Vagina (tissue), 2 donors: ENCODE measurements at places on chromosomes 16 and 17. TPM values are rescaled to one million over a fixed set of nuclear protein-coding genes. Genes with fewer than 3 reads are reported as not detected.

Gene GDPD1
- 2.2 TPM for total RNA-seq

Gene CDH5
- total RNA-seq = 38.3 TPM

GRCh38 chr16:11180489-11180888, 75.5 kb downstream of the SOCS1 start:
- no peak for DNase-seq

DNA sequence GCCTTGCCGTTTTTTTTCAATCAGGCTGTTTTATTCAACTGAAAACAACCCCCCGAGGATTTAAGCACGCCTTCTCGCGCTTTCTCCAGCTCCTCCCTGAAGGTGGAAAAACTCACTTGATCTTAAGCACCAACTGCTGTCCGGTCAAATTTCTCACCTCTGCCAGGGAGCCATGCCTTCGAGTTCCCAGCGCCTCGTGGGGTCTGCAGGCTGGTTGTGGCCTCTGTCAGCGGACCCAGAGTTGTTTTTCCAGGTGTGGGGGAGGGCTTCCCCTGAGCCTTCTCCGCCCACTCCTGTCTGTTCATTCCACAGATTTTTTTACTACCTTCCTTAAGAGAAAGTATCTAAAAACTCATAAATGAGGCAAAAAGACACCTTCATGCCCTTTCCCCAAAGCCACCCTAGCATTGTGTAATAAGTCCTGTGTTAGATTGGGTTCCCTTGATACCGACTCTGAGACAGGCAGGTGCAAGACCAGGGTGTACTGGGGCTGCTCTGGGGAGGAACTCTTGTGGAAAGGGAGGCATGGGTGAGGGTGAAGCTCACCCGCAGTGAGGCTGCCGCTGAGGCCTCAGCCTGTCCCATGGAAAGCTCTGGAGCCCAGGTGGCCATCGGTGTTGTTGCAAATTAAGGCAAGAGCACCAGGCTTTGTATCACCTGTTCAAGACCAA, 101.6 kb downstream of the AXIN2 start:
- DNase-seq = no peak

Gene HBA2
- 697 TPM for total RNA-seq

Gene MYH13
- not detected for total RNA-seq

DNA sequence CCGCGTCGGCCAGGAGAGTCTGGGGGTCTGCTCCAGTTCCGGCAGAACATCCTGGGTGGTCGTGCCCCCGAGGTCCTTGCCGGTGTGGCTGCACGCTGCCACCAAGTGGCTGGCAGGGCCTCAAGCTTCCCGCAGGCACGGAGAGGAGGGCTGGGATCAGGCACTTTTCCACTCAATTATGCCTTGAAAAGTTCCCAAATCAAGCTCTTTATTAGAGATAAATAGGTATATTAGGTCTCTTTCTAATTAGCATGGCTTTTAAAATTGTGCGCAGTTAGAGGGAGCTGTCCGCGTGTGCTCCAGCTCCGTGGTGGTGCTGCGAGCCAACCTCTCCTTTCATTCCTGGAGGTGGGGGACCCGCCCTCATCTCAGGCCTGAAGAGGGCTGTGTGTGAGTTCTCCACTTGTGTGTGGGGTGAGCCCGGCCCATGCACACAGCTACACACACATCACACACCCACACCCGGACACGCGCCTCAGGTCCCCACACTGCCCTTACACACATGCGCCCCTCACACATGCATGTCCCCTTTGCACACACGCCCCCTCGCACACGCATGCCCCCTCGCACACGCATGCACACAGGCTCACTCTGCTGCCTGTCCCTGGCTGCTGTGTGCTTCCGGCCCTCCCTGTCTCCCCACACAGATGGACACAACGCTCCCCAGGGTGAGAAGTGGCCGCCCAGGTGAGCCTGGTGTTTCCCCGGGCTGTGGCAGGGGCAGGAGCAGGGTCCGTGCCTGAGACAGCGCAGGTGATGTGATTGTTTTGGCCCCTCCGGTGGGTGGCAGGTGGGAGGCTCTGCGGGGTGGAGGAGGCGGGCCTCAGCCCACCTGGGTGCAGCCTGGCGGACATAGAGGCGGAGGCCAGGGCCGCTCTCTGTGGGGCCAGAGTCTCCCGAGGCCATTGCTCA, 28.8 kb downstream of the CACNA1H start:
- no peak for DNase-seq

DNA sequence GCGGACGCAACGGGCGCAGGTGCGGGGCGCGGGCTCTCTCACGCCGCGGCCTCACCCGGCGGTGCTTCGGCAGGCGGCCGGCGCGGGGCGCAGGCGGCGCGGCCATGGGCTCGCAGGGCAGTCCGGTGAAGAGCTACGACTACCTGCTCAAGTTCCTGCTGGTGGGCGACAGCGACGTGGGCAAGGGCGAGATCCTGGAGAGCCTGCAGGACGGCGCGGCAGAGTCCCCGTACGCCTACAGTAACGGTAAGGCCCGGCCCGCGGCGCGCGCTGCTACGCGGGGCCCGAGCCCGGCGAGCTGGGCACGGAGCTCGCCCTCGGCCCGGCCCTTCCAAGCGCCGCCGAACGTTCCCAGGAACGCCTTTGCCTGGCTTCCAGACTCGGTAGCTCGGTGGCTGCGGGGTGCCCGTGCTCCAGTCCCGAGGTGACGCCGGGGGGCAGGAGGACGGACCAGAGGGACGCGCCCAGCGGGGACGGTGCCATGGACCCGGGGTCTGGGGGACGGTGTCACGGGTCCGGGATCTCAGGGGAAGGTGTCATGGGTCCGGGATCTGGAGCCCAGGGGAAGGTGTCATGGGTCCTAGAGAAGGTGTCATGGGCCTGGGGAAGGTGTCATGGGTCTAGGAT, 435 bp downstream of the RAB40C start:
- no peak for DNase-seq
